Activated T-helper 2 cell treated with anti-CD3 and anti-CD28 coated beads, Interferon-gamma antibody, Interleukin-2, Interleukin-4, amounts not matched to agents 10 μg/mL and 5 μg/mL and 100 μg/mL, durations not matched to agents 14 hours and 24 hours and 36 hours (primary cell): ENCODE measurements at places on chromosomes 7 and 10. TPM values are rescaled to one million over a fixed set of nuclear protein-coding genes. Genes with fewer than 3 reads are reported as not detected.
A peak's percentile ranks its signal among the peaks of the same experiment; 100 is the strongest.

GRCh38 chr10:50604049-50604640 lies 19.6 kb downstream of the SGMS1 start:
- H3K4me1 ChIP-seq = peaks cover 38% of the 10 kb centered on the region
- no peaks in the 10 kb centered on the region for H3K36me3 ChIP-seq
- no peaks in the 10 kb centered on the region for H3K27me3 ChIP-seq
- H3K4me3 ChIP-seq = no peak overlapping the region
- DNase-seq = no peak

DNA sequence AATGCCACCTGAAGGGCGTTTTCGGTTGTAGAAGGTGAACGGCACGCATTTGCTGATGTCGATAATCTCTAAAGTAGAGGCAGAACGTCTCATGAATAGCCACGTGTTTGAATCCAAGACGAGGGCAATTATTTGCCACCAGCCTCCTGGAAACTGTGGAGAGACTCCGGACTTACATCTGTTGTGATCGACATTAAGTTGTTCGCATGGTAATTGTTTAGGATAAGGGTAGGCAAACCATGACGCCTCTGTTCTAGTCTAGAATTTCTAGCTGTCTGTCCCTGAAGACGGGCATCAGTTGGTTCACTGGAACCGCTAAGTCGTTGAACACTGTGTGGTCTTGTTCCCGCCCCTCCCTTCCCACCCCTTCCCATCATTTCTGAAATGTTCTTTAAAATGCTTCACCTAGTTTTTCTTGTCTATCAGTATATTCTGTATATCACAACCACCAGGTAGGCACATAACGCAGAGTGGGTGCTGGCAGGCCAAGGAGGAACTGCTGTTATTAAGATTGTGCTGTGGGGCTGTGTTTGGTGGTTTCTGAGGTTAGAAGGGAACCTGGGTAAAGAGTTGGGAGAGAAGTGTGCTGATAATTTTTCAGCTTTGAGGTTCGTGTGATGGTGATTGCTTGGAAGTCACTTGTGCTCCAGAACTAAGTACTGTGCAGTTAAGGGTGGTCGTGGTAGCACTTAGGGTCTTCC lies 1.2 kb downstream of the UBE3C start:
- H3K36me3 ChIP-seq = peaks cover 51% of the 10 kb centered on the region
- no peaks in the 10 kb centered on the region for H3K27me3 ChIP-seq
- H3K4me1 ChIP-seq = peaks cover 43% of the 10 kb centered on the region
- H3K27ac ChIP-seq = peak overlapping the region; percentile 77
- DNase-seq = no peak

DNA sequence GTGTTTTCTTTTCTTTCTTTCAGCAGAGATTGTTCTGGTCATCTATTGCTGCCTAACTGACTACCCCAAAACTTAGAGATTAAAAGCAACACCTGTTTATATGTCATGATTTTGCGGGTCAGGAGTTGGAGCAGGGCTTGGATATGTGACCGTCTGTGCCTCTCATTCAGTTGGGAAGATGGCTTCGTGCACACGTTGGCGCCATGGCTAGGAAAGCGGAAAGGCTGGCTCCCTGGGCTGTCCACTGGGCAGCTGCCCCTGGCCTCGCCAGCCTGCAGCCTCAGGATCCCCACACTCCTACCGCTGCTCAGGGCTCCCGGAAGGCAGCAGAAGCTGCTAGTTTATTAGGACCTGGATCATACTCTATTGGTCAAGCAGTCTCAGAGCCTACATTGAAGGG lies 638.1 kb upstream of the FOXK1 start:
- no peaks in the 10 kb centered on the region for H3K36me3 ChIP-seq
- no peak for DNase-seq
- no peaks in the 10 kb centered on the region for H3K4me1 ChIP-seq
- no peaks in the 10 kb centered on the region for H3K27me3 ChIP-seq

GRCh38 chr7:45080265-45080957 lies 8.4 kb downstream of the NACAD start:
- no peak overlapping the region for H3K4me3 ChIP-seq
- peaks cover 6% of the 10 kb centered on the region for H3K36me3 ChIP-seq
- H3K27ac ChIP-seq = peak overlapping the region; percentile 12
- no peaks in the 10 kb centered on the region for H3K27me3 ChIP-seq
- H3K4me1 ChIP-seq = no peaks in the 10 kb centered on the region
- no peak for DNase-seq

GRCh38 chr7:8205537-8205936 lies 56.4 kb downstream of the ICA1 start:
- peaks cover 8% of the 10 kb centered on the region for H3K36me3 ChIP-seq
- H3K27ac ChIP-seq = no peak overlapping the region
- DNase-seq = no peak
- peaks cover 8% of the 10 kb centered on the region for H3K27me3 ChIP-seq

GRCh38 chr7:6294839-6295238 lies 22.4 kb upstream of the CYTH3 start:
- DNase-seq = no peak
- no peak overlapping the region for H3K27ac ChIP-seq
- no peaks in the 10 kb centered on the region for H3K36me3 ChIP-seq
- no peaks in the 10 kb centered on the region for H3K4me1 ChIP-seq

DNA sequence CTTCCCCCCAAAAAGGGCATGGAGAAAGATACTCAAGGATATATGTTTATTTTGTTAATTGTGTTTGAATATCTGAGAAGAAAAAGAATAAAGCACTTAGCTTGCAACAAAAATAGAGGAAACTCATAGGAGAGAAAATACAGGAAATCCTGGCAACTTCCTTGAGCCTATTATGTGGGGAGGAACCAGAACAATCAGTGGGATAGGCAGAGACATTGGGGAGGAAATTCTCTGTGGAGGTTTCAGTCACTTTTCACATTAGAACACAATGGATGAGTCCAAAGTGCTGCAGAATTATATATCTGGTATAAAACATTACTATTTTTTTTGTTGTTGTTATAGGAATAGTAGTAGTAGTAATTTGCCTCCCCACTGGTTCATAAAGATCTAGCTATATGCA lies 240.1 kb downstream of the THSD7A start:
- no peak overlapping the region for H3K4me3 ChIP-seq
- no peak for DNase-seq
- H3K27ac ChIP-seq = no peak overlapping the region

- H3K36me3 ChIP-seq = no peaks in the 10 kb centered on the region
- no peak overlapping the region for H3K4me3 ChIP-seq
- no peaks in the 10 kb centered on the region for H3K4me1 ChIP-seq
Observed at GRCh38 chr7:81300753-81301152, 381.9 kb upstream of the SEMA3C start.

DNA sequence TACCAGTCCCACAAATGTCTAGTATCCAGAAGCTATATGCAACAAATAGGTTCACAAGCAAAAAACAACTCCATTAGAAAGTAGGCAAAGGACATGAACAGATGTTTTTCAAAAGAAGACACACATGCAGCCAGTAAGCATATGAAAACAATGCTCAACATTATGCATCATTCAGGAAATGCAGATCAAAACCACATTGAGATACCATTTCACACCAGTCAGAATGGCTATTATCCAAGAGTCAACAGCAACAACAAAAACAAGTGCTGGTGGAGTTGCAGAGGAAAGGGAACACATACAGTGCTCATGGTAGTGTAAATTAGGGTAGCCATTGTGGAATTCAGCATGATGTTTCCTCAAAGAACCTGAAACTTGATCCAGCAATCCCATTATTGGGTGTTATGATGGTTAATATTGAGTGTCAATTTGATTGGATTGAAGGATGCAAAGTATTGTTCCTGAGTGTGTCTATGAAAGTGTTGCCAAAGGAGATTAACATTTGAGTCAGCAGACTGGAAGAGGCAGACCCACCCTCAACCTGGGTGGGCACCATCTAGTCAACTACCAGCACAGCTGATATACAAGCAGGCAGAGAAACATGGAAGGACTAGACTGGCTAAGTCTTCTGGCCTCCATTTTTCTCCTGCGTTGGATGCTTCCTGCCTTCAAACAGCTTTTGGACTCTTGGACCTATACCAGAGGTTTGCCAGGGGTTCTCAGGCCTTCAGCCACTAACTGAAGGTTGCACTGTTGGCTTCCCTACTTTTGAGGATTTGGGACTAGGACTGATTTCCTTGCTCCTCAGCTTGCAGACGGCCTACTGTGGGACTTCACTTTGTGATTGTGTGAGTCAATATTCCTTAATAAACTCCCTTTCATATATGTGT lies 218.4 kb upstream of the SEMA3D start:
- no peak overlapping the region for H3K4me3 ChIP-seq
- no peak for DNase-seq
- no peaks in the 10 kb centered on the region for H3K27me3 ChIP-seq

- H3K4me3 ChIP-seq = no peak overlapping the region
- H3K36me3 ChIP-seq = no peaks in the 10 kb centered on the region
- H3K27ac ChIP-seq = no peak overlapping the region
- no peaks in the 10 kb centered on the region for H3K4me1 ChIP-seq
- DNase-seq = no peak
Observed at GRCh38 chr7:28748933-28749584, 209.1 kb downstream of the TRIL start.

- H3K4me3 ChIP-seq = no peak overlapping the region
- peaks cover 15% of the 10 kb centered on the region for H3K27me3 ChIP-seq
- no peaks in the 10 kb centered on the region for H3K4me1 ChIP-seq
- DNase-seq = no peak
- no peaks in the 10 kb centered on the region for H3K36me3 ChIP-seq
Observed at GRCh38 chr10:116888380-116889055, 39.2 kb downstream of the ENO4 start.

DNA sequence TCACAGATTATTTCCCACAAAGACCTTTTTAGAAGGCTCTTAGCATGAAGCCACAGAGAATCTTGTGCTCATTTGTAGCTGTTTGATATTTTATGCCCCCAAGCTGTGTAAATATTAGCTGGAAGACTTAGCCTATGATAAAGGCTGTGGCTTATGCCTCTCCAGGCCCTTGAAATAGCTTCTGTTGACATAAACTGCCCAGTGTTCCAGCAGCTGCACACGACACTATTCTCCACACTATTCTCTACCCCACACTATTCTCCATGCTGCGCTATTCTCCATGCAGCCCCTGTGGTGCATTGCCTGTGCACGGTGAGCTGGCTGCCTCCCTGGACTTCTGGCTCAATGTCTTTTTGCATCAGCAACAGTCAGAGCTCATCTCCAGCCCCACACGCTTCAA lies 13.1 kb downstream of the DDC start:
- H3K36me3 ChIP-seq = no peaks in the 10 kb centered on the region
- H3K4me1 ChIP-seq = peaks cover 11% of the 10 kb centered on the region
- DNase-seq = no peak

DNA sequence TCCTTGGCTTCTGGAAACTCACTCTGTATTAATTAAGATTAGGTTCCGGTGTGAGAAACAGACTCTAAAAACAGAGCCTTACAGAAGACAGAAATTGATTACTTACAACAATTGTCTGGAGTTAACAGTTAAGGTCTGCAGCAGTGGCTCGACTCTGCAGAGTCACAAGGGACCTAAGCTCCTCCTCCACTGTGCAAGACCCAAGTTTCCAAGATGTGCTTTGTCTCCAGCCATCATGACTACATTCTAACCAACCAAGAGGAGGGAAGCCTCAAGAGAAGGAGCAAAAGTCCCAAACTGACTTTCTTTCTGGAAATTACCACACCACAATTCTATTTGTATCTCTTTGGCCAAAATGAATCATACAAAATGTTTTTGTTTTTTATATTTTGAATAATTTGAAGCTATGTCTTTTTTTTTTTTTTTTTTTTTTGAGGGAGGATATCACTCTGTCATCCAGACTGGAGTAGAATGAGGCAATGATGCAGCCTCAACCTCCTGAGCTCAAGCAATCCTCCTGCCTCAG lies 14.2 kb upstream of the ODAD2 start:
- H3K27ac ChIP-seq = no peak overlapping the region
- peaks cover 4% of the 10 kb centered on the region for H3K4me1 ChIP-seq
- peaks cover 18% of the 10 kb centered on the region for H3K27me3 ChIP-seq
- no peak overlapping the region for H3K4me3 ChIP-seq

CYP3A7 gene
- not detected in 2 replicates for total RNA-seq

FRMPD2 gene
- total RNA-seq = 0.09 TPM in 1 of 2 replicates, not detected in the other

FXYD4 gene
- not detected in 2 replicates for total RNA-seq

EEPD1 gene
- total RNA-seq = 0.57 and 0.67 TPM in 2 replicates

PRKG1 gene
- total RNA-seq = not detected in 2 replicates

HGF gene
- total RNA-seq = not detected in 2 replicates

BLNK gene
- not detected in 2 replicates for total RNA-seq

ASB15 gene
- not detected in 2 replicates for total RNA-seq
